ENCODE measurements at places on chromosomes 4 and X. TPM values are rescaled to one million over a fixed set of nuclear protein-coding genes. Genes with fewer than 3 reads are reported as not detected.

- no peak for DNase-seq
Observed at GRCh38 chrX:31962256-31962655, 890.4 kb upstream of the FTHL17 start.

NMU gene
- total RNA-seq = not detected

DNA sequence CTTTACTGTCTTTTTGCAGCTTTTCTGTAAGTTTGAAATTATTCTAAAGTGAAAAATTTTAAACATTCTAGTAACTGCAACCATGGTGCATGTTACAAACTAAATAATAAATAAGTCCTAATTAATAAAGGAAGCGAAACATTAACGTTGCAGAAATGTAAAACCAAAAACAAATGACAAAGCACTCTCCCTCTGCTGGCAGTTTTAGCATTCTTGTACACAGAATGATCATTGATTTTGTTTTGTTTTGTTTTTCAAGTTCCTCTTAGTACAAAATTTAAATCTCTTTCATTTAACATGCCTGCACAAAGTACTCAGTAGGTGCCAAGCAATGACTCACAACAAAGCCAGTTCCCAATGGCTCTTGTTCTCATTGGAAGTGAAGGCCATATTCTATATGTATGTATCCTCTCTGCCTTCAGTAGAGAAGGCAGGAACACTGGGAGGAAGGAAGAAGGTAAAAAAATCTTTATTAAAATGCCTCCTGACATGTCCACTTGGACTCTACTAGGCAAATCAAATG is 13.7 kb upstream of the TMSB4X start:
- DNase-seq = peak; percentile 33

DNA sequence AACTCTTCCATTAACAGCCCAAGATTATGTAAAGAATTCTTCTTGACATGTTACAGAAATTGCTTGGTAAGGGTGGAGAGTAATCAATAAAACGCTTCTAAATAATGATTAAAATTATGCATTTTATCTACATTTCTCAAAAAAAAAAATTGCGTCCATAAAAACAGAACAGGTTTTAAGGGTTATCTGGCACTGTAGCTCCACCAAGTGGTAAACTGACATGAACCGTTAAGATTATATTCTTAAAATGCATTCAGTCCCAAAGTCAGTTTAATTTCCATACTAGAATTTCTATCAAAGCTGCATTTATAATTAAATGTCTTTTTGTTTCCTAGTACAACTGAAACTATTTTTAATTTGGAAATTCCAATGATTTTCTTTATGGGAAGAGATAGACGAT is 214.0 kb upstream of the UGT8 start:
- DNase-seq = peak; percentile 20

GRCh38 chr4:54368281-54369265 is 139.5 kb downstream of the PDGFRA start:
- no peak for DNase-seq

GAGE12E gene
- not detected for total RNA-seq

SRPX2 gene
- total RNA-seq = not detected

GRCh38 chr4:892780-893179 is 39.3 kb downstream of the GAK start:
- DNase-seq = no peak

ADAM29 gene
- not detected for total RNA-seq

Measured in B cell (primary cell).